A549 treated with Mapracorat at 1 μM for 4 hours (cell line): ENCODE measurements at places on chromosomes 16 and 17. TPM values are rescaled to one million over a fixed set of nuclear protein-coding genes. Genes with fewer than 3 reads are reported as not detected.

Gene ARL16
- total RNA-seq: 49.4 to 53.7 TPM (median 50.5 TPM) in 5 replicates

Gene TNP2
- not detected in 5 replicates for total RNA-seq

Gene TMEM100
- 0.15 TPM in 1 of 5 replicates, not detected in the others for total RNA-seq

Gene CCDC154
- total RNA-seq: 0.20 to 0.81 TPM (median 0.32 TPM) in 5 replicates

Gene FOXC2
- 4.5 to 5.1 TPM (median 4.9 TPM) in 5 replicates for total RNA-seq

Gene KATNIP
- 9.0 to 14.4 TPM (median 13.4 TPM) in 5 replicates for total RNA-seq

Gene ZNF668
- 12.0 to 20.9 TPM (median 15.2 TPM) in 5 replicates for total RNA-seq
